ENCODE measurements at places on chromosomes 7 and 10. TPM values are rescaled to one million over a fixed set of nuclear protein-coding genes. Genes with fewer than 3 reads are reported as not detected.

AKR1C1 gene
- 642 TPM for polyA plus RNA-seq

PPA1 gene
- polyA plus RNA-seq, result 205 TPM

SFXN2 gene
- polyA plus RNA-seq, result 8.5 TPM

ZC3HAV1L gene
- polyA plus RNA-seq, result 8.7 TPM

PON1 gene
- polyA plus RNA-seq, result 1.8 TPM

NPY gene
- polyA plus RNA-seq, result not detected

PPP1R17 gene
- polyA plus RNA-seq, result not detected

NMT2 gene
- polyA plus RNA-seq, result 23.2 TPM

OR13A1 gene
- polyA plus RNA-seq, result not detected

LHFPL3 gene
- not detected for polyA plus RNA-seq

ADARB2 gene
- not detected for polyA plus RNA-seq

AGAP5 gene
- 2.5 TPM for polyA plus RNA-seq

NPTX2 gene
- not detected for polyA plus RNA-seq

ZNF680 gene
- 4.6 TPM for polyA plus RNA-seq

GIMAP1 gene
- not detected for polyA plus RNA-seq

ACSM6 gene
- polyA plus RNA-seq, result not detected

HOGA1 gene
- polyA plus RNA-seq, result 3.5 TPM

GRCh38 chr7:83159731-83160130, 3.0 kb downstream of the PCLO start:
- no peak for DNase-seq

DNA sequence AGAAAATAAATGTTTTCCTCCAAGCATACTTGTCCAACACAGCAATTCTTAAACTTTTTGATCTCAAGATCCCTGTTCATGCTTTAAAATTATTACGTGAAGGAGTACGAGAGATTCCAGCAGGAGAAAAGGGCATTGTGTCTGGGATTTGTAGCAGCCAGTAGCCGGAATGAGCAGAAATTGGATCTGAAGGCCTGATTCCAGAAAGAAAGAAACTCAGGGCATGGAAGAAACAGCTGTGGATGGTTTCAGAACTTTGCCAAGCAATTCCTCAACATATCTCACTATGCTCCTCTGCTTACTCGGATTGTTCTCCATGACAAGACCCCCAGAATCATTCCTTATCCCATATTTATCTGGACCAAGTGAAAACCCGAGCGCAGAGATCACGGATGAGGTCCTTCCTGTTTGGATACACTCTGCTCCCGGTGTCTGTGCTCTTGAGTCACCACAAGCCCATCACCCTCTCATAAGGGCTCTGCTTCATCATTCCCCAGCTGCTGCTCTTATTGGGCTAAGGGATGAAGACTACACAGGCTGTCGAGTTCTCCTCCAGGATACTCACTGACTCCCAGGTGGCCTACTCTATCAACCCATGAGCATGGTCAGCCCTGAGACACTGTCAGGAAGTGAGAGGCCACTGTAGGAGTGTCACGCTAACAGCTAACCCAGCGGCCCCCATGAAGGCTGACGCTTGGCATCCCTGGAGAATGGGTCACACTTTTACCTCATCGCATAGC, 121.0 kb upstream of the LANCL2 start:
- no peak for DNase-seq

DNA sequence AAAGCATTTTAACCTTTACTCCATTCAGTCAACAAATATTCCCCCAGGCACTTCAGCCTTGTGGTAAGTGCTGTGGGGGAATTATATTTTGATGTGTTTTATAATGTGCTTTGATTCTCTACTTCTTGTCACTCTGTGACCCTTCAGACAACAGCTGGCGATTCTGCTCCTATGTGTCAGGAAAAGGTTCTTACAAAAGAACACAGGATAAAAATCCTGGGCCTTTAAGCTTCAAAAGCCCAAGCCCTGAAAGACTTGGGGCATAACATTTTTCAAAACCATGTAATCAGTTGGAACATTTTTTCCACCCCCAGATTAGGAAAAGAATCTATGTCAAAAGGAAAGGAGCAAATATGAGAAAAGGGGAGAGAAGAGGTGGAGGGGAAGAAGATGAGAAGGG, 37.8 kb upstream of the LRRC17 start:
- no peak for DNase-seq

DNA sequence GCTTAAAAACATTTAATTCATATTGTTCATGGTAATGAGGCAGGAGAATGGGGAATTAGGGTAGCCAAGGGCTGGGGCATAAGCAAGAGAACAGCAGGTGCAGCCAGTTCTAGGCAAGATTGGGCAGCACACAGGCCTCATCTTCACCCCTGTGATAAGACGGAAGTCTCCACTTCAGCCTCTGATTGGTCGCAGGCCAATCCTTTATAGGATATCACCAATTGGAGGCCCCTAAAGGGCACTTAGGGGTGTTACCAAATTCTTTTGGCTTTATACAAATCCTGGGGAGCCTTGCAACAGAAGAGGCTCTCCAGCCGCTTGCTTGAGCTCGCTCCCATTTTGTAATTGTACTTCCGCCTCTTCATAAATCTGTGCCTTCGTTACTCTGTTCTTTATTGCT, 231.1 kb downstream of the REEP3 start:
- DNase-seq, result no peak

DNA sequence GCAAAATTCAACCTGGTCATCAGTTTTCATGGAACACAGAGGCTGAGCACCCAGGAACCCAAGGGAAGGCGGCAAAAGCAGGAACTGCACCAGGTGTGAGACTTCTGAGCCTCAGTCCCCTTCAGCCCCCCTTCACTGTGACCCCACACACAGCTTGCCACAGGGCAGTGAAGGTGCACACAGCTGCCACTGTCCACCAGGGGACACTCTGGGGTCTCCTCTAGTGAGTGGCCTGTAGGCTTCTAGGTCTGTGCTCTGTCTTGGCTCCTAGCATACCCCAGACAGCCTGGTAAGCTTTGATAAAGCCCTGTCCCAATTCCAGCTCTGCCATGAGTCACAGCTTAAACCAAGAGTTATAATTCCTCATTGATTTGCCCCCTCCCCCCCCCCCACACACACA, 12.1 kb downstream of the KCNH2 start:
- peak; percentile 31 for DNase-seq

GRCh38 chr10:62759599-62760175, 44.8 kb upstream of the ADO start:
- no peak for DNase-seq

GRCh38 chr10:110783509-110784107, 88.1 kb upstream of the PDCD4 start:
- no peak for DNase-seq

GRCh38 chr7:22784346-22784745, 38.3 kb downstream of the TOMM7 start:
- no peak for DNase-seq

- DNase-seq, result no peak
Measured at GRCh38 chr7:112069879-112070321, 136.3 kb downstream of the DOCK4 start.

DNA sequence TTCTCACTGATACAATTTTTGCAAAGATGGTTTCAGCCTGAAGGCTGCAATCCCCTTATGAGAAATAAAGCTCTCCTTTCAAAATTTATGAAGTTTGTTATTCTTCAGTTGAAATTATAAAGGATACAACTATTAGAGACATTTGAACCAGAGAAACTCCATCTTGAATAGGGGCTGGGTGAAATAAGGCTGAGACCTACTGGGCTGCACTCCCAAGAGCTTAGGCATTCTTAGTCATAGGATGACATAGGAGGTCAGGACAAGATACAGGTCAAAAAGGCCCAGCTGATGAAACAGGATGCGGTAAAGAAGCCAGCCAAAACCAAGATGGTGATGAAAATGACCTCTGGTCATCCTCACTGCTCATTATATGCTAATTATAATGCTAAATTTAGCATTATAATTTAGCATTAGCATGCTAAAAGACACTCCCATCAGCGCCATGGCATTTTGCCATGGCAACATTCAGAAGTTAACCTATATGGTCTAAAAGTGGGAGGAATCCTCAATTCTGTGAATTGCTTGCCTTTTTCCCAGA, 22.4 kb upstream of the IFIT1B start:
- DNase-seq, result no peak

DNA sequence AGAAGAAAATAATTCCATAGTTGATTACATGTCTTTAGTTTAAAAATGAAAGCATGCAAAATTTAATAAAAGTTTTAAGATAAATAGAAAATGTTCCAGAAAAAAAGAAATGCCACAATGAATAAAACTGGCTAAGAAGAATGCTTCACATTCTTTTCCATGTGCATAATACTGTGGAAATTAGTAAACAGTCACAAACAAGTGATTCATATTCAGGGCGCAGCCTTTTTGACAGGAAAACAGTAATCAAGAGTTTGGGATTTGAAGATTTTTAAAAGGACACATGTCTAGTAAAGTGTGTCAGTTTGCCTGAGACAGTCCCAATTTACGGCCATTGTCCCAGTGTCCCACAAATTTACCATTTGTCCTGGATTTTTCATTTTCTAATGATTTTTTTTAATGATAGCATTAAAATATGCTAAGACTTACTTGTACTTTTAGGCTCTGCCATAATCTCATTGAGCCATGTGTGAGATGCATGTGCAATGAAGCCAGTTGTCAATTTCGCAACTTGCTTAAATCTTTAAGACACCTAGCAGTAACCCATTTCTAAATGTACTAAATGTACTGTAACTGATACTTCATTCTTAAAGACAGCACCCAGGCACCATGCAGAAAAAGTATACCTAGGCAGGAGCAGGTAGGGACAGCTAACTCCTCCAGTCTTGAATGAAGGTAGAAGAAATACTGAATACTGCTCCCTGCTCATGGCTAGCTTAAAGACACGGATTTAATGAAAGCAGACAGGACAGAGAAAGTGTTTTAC, 46.9 kb downstream of the ZNF438 start:
- DNase-seq, result no peak

- no peak for DNase-seq
Measured at GRCh38 chr7:158472596-158472995, 115.0 kb downstream of the PTPRN2 start.

- DNase-seq, result no peak
Measured at GRCh38 chr10:91672021-91672608, 39.2 kb upstream of the PPP1R3C start.

- DNase-seq, result no peak
Measured at GRCh38 chr7:18361756-18362155, 133.8 kb upstream of the HDAC9 start.

DNA sequence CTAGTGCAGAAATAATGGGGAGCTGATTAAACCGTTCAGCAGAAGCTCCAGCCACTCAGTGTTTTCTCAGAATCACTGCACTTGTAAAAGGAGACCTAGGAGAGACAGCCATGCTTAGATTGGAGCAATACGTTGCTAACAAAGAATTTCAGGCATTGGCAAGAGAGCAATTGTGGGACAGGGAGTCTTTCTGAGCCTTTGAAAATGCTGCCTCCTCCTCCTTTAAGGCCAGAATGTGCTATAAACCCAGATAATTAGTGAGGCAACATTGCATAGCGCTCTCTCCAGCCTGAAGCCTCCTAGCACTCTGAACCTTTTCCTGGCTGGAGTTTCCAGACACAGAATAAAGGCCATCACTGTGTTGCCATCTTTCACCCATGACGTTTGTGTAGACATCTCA, 18.5 kb upstream of the PTPRN2 start:
- DNase-seq, result no peak

- no peak for DNase-seq
Measured at GRCh38 chr10:79305515-79305914, 41.8 kb upstream of the PPIF start.

GRCh38 chr10:119750391-119751230, 24.8 kb downstream of the INPP5F start:
- peak; percentile 80 for DNase-seq

DNA sequence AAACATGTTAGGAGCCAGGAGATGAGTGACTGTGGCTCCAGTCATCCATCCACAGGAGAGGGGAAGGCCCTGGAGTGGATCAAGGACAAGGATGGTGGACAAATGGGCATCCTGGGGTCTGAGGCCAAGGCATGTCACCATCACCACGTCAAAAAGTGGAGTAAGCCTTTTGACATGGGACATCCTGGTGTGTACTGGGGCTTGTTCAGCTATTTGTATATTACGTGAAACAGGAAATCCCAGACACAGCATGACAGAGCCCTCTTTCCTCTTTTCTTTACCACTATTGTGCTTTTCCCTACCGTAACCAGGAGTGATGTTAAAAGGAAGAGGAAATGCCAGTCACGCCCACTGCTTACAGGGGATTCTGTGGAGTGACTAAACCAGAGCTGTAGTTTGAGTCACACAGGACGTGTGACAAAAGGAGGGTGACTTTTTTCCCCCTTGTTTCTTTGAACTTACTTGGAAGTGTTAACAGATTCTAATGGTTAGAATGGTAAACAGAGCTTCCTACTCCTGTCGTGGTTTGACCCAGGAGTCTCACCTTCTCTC, 15.4 kb downstream of the ACSL5 start:
- peak; percentile 15 for DNase-seq

DNA sequence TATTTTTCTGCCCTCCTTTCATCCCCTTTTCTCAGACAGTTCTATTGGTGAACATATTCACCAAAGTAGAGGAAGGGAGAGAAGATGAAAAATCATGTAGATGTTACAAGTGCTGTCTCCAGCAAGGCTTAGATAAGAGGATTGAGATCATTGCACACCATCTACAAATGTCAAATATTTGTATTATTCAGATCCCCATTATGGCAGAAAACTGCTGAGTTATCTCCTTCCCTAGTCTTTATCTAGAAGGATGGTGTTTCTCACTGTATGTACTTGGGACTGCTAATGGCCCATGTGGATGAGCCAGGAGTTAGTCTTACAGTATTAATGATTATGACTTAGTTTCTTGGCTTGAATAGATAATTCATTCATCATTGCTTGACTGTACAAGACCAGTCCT, 147.2 kb upstream of the EEPD1 start:
- no peak for DNase-seq

DNA sequence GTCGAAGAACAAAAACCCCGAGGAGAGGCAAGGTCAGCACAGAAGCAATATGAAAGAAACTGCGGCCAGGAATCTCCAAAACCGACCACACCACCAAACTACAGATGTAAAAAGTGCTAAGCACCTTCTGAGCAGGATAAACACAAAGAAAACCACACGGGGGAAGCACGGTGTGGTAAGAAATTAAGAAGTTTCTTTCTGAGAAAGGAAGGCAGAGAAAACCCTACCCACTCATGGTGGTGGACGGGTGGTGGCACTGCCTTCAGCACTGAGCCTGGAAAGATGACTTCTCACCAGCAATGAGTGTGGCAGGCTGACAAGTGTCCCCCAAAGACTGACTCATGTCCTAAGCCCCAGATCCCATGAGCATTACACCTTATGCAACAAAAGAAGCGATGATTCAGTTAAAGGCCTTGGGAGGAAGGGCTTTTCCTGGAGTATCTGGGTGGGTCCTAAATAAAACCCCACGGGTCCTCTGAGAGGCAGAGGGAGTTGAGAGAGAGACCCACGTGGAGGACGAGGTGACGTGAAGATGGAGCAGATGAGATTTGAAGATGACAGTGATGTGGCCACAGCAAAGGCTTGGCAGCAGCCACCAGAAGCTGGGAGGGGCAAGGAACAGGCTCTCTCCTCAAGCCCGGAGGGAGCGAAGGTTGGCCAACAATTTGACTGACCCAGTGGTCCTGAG, 124.9 kb downstream of the DLG5 start:
- DNase-seq, result no peak

- DNase-seq, result no peak
Measured at GRCh38 chr10:68463365-68464093, 8.2 kb downstream of the DNA2 start.
